ENCODE measurements at places on chromosomes 6 and 20.

DNA sequence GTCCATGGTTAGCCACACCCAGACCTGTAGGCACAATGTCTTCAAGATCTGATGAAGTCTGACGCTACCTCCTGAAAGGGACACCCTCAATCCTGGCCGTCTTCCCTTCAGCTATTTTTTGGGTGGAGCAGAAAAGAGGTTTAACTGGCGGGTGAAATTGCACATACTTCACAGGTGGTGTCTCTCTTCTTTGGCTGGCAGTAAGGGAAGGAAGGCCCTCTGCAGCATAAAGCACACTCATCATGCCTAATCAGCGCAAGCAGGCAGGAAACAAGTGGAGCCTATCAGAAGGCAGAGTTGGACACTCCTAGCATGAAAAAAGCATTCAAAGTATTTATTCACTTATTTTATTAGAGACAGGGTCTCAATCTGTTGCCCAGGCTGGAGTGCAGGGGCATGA, 32.9 kb downstream of the PNLDC1 start:
- DNase-seq, result no peak

DNA sequence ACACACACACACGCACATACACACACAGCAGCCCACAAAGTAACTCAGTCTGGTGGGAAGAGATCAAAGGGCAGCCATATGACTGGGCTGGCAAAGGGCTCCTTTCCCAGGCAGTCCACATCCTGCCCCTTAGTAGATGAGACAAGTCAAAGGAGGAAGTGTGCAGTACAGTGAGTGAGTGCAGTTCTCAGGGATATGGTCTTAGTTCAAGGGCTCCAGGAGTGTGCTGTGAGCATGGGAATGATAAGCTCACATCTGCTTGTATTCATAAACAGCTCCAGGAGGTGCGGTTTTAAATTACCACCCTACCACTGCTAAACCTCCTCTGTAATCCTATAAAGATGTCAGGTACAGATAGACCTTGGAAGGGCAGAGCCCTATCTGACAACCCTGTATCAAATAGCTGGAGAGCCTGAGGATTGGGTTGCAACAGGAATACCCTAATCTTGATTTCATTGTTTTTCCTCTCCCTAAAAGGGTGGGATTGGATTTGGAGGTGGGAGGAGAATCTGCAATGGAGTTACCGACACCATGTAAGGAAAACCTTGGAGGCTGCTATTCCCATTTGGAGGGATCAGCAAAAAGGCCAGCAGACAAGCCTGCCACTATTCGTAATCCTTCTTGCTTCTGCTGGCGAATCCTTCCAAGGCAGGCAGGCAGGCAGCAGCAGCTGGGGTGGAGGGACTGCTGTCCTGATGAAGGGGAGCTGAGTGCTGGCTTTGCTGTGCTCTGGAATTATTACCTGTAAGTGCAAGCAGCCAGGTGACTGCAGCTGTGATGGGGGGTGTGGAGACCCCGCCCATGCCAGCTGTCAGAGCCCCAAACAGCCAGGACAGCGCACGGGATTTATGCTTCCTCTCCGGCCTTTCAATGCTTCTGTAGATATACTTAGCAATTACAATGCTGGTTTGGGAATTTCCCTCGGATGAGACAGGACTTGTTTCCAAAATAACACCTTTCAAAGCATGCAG, 342.7 kb downstream of the PRL start:
- no peak for DNase-seq

DNA sequence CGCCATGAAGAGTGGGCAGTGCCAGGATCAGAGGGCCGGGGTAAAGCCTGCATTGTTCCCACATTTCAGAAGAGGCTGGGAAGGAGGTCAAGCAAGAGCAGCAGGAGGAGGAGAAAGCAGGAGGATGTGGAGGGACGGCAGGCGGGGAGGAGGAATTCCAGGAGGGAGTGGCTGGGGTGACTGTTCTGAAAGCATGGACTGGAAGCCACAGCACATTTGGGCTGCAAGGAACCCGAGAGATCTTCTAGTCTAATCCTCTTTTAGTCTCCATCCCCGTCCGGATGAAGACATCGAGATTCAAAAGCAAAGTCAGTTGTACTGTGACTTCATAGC, 76.9 kb downstream of the FAM50B start:
- no peak for DNase-seq

DNA sequence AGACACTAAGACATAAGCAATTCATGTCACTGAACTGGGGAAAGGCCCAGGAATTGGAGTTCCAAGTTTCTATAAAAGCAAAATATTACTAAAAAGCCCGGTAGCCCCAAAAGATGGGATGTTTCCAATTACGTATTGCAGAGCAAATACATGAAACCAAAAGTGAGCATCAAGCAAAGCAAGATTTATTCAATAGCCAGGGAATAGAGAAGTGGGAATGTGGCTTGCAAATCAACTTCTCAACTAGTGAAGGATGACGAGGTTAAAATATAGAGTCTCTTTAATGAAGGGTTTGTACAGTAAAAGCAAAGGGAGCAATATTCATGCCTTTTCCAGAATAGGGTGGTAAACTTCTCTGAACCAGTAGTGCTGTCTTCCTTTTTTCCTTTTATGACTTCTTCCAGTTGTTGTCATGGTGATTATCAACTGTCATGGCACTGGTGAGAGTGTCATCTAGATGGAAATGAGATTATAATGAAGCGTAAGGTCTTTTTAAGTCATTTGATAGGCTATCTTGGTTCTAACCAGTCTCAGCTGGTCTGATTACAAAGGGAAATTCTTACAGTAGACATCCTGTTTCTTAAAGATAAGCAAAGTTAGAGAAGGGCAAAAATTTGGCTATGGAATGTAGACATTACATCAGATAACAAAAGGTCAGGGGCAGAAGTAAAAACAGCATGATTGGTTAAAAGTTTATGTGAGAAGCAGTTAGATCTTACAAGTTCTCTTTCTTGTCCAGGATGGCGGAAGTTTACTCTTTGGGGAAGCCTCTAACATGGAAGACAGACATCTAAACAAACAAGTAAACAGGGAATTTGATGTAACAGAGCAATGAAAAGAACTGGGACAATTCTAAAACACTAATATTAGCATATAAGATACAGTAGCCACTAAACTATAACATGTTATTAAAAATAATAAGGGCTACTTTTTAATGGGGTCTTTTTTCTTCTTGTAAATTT, 96.9 kb downstream of the TBX18 start:
- DNase-seq, result no peak

DNA sequence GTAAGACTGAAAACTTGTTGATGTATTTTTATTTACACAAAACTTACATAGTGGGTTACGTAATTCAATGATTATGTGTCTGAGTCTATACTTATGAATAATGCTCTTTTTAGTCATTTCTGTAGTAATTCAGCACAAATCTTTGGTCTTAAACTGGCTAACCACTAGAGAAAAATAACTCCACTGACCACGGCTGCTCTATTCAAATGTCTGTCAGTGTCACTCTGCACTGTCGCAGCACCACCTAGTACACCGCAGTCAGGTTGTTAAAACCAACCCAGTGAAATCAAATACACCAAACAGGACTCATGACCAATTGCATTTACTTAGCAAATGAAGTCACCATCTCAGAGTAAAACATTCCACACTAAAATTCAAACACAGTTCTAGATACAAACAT, 93.5 kb upstream of the CCDC28A start:
- no peak for DNase-seq

All from T1000 (cell line).